Dermis lymphatic vessel endothelial cell (primary cell): ENCODE measurements at places on chromosomes 12 and 14. TPM values are rescaled to one million over a fixed set of nuclear protein-coding genes. Genes with fewer than 3 reads are reported as not detected.

The ADCK1 gene
- 2.4 and 3.7 TPM in 2 replicates for total RNA-seq

The METTL17 gene
- 16.0 and 22.2 TPM in 2 replicates for total RNA-seq

The TAS2R14 gene
- total RNA-seq, result 1.5 and 1.6 TPM in 2 replicates

The PIWIL1 gene
- not detected in 2 replicates for total RNA-seq

The FAM222A gene
- 0.17 and 0.22 TPM in 2 replicates for total RNA-seq

The PAH gene
- total RNA-seq, result not detected in 2 replicates

The PITPNM2 gene
- 2.2 and 3.1 TPM in 2 replicates for total RNA-seq

The ZNF10 gene
- total RNA-seq, result 5.4 and 8.8 TPM in 2 replicates

The MANSC4 gene
- not detected in 2 replicates for total RNA-seq

The CLEC9A gene
- not detected in 2 replicates for total RNA-seq

The TUNAR gene
- not detected in 2 replicates for total RNA-seq

The TM7SF3 gene
- 81.5 and 82.9 TPM in 2 replicates for total RNA-seq

The PXN gene
- total RNA-seq, result 45.4 and 64.0 TPM in 2 replicates

The LPCAT3 gene
- 9.4 and 10.8 TPM in 2 replicates for total RNA-seq

The AQP5 gene
- not detected in 2 replicates for total RNA-seq

The HOXC4 gene
- total RNA-seq, result not detected in 2 replicates

The SMOC1 gene
- total RNA-seq, result 1.6 and 1.8 TPM in 2 replicates

The TMEM253 gene
- 0.09 and 0.11 TPM in 2 replicates for total RNA-seq

The MGST1 gene
- total RNA-seq, result 7.2 and 8.3 TPM in 2 replicates

The RNASE3 gene
- not detected in 2 replicates for total RNA-seq

The CCDC197 gene
- total RNA-seq, result not detected in 2 replicates

The ZFP36L1 gene
- 12.2 and 15.2 TPM in 2 replicates for total RNA-seq

The RHOJ gene
- total RNA-seq, result 133 and 176 TPM in 2 replicates

The HOXC6 gene
- under 0.01 TPM in 1 of 2 replicates, not detected in the other for total RNA-seq

The C12orf56 gene
- total RNA-seq, result not detected in 2 replicates

The VWF gene
- 1,035 and 2,002 TPM in 2 replicates for total RNA-seq

The NEUROD4 gene
- total RNA-seq, result not detected in 2 replicates

The ACOT2 gene
- 8.8 and 18.3 TPM in 2 replicates for total RNA-seq

The TCL1A gene
- not detected in 2 replicates for total RNA-seq

The RPGRIP1 gene
- total RNA-seq, result 0.33 and 0.69 TPM in 2 replicates

The SLCO1B1 gene
- not detected in 2 replicates for total RNA-seq

The VRTN gene
- total RNA-seq, result not detected in 2 replicates

The SIX6 gene
- total RNA-seq, result not detected in 2 replicates

The FAIM2 gene
- total RNA-seq, result not detected in 2 replicates

The TEX22 gene
- total RNA-seq, result under 0.01 and 0.09 TPM in 2 replicates

The ALDH2 gene
- total RNA-seq, result 136 and 170 TPM in 2 replicates

The GPR84 gene
- under 0.01 TPM in 1 of 2 replicates, not detected in the other for total RNA-seq

The STYK1 gene
- total RNA-seq, result 2.7 and 7.8 TPM in 2 replicates

The LRRC10 gene
- total RNA-seq, result not detected in 2 replicates

The RHNO1 gene
- 18.3 and 18.5 TPM in 2 replicates for total RNA-seq

The NDRG2 gene
- 5.7 and 7.2 TPM in 2 replicates for total RNA-seq

The KCNC2 gene
- not detected in 2 replicates for total RNA-seq

The CDH24 gene
- 0.54 and 0.69 TPM in 2 replicates for total RNA-seq

The ERP27 gene
- total RNA-seq, result under 0.01 TPM in 1 of 2 replicates, not detected in the other

The IAPP gene
- not detected in 2 replicates for total RNA-seq
